ENCODE measurements at places on chromosomes 13 and 19. TPM values are rescaled to one million over a fixed set of nuclear protein-coding genes. Genes with fewer than 3 reads are reported as not detected.

Gene CDX2
- not detected for total RNA-seq

Gene CEACAM8
- total RNA-seq, result not detected

Gene NKG7
- total RNA-seq, result not detected

Gene OXGR1
- total RNA-seq, result 0.40 TPM

Gene IGSF23
- total RNA-seq, result not detected

Gene ZNF266
- 12.7 TPM for total RNA-seq

Gene CALR3
- total RNA-seq, result not detected

- no peak overlapping the region for H3K4me3 ChIP-seq
- no peaks in the 10 kb centered on the region for H3K27me3 ChIP-seq
- peaks cover 6% of the 10 kb centered on the region for H3K4me1 ChIP-seq
These were observed 43.2 kb downstream of the ARHGEF7 start for GRCh38 chr13:111158136-111158805.

DNA sequence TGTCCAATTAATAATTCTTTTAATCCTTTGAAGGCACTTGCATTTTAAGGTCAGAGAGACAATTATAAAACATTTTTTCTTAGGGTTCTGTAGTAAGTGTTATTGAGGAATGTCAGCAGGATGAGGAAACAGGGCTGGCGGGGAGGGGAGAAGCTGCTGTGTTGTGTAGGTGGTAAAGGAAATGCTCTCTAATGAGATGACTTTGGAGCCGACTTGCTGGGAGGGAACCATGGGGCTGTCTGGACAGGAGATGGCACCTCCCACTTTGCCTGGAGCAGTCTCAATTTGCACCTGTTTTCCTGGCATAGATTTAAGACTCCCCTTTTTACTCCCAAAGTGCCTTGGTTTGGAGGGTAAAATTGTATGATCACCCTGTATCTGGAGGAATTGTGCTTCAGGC, 230.4 kb downstream of the ATP8A2 start:
- peaks cover 62% of the 10 kb centered on the region for H3K27me3 ChIP-seq
- no peaks in the 10 kb centered on the region for H3K36me3 ChIP-seq
- no peak for DNase-seq

GRCh38 chr19:13120817-13121216, 2.8 kb downstream of the NACC1 start:
- H3K36me3 ChIP-seq, result peaks cover 38% of the 10 kb centered on the region
- peaks cover 9% of the 10 kb centered on the region for H3K4me1 ChIP-seq
- no peaks in the 10 kb centered on the region for H3K27me3 ChIP-seq
- no peak overlapping the region for H3K27ac ChIP-seq

- DNase-seq, result no peak
- H3K4me3 ChIP-seq, result no peak overlapping the region
These were observed 212.9 kb downstream of the PCDH9 start for GRCh38 chr13:67017276-67017675.

GRCh38 chr13:31775148-31775547, 35.8 kb downstream of the RXFP2 start:
- peaks cover 16% of the 10 kb centered on the region for H3K27me3 ChIP-seq
- no peak for DNase-seq
- no peak overlapping the region for H3K27ac ChIP-seq
- H3K36me3 ChIP-seq, result no peaks in the 10 kb centered on the region
- no peak overlapping the region for H3K4me3 ChIP-seq
- H3K4me1 ChIP-seq, result no peaks in the 10 kb centered on the region

- H3K36me3 ChIP-seq, result peaks cover 58% of the 10 kb centered on the region
- H3K4me3 ChIP-seq, result peak overlapping the region; percentile 51
- H3K27ac ChIP-seq, result peak overlapping the region; percentile 82
- peaks cover 47% of the 10 kb centered on the region for H3K4me1 ChIP-seq
- no peaks in the 10 kb centered on the region for H3K27me3 ChIP-seq
These were observed 10.1 kb downstream of the AP2S1 start for GRCh38 chr19:46840498-46840942.

DNA sequence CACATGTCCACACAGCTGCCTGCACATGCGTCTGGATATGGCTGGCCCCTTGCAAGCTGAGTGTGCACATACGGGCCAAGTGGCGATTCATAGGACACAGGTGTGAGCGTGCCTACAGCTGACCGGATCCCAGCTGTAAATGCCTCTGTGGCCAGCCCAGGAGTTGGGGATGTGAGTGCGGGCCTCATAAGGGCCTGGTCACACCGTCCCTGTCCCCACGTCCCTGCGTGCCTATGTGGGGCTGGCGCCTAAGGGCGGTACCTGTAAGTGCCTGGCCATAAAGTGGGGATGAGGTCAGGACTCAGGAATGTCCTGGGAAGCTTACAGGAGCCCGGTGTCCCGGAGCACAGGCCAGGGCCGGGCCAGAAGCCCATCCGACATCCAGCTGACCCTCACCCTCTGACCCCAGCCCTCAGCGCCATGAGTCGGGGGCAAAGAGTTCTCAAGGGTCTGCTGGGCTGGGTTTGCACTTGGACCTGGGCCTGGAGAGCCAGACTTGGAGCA, 1.3 kb upstream of the ARHGAP45 start:
- DNase-seq, result peak; percentile 32
- no peak overlapping the region for H3K27ac ChIP-seq
- H3K27me3 ChIP-seq, result no peaks in the 10 kb centered on the region

DNA sequence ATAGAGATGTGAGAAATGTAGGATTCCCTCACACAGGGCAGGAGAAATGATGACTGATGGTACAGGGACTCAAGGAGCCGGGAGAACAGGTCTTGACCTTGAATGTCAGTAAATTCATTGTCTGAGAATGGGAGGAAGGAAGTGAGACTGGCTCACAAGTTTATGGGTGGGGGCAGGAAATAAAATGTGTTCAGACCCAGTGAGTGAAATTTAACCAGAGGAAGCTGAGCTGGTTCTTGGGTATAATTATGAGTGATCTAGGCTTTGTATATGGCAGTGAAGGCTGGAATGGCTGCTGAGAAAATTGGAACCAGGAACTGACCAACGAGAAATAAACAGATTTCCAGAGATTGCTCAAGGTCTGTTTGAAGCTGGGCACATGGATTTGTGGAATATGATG, 6.3 kb upstream of the IGSF23 start:
- peaks cover 7% of the 10 kb centered on the region for H3K36me3 ChIP-seq
- H3K4me1 ChIP-seq, result peaks cover 46% of the 10 kb centered on the region
- peak overlapping the region; percentile 65 for H3K27ac ChIP-seq
- no peaks in the 10 kb centered on the region for H3K27me3 ChIP-seq
- no peak for DNase-seq

DNA sequence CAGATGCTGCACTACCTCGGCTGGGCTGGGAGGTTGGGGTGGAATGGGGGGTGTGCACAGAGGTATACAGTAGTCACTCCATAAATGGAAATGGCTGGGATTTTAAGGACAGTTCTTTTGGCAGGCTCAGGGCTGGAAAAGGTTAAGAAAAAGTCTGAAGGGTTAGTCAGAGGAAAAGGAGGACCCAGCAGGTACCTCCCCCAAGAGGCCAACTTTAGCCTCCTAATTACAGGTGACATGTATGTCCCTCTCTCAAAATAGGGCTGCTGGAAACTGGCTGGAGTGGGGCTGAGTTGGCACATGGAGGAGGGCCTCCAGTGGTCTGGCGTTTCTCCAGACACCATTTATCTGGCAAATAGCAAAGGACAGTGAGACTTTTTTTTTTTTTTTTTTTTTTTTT, 994 bp downstream of the CCDC194 start:
- H3K4me1 ChIP-seq, result no peaks in the 10 kb centered on the region
- H3K36me3 ChIP-seq, result no peaks in the 10 kb centered on the region

GRCh38 chr13:39051157-39051556, 12.9 kb downstream of the NHLRC3 start:
- H3K4me3 ChIP-seq, result no peak overlapping the region
- no peaks in the 10 kb centered on the region for H3K36me3 ChIP-seq
- no peak overlapping the region for H3K27ac ChIP-seq
- H3K27me3 ChIP-seq, result no peaks in the 10 kb centered on the region

- no peak overlapping the region for H3K4me3 ChIP-seq
- H3K27me3 ChIP-seq, result peaks cover 14% of the 10 kb centered on the region
- no peak overlapping the region for H3K27ac ChIP-seq
- H3K4me1 ChIP-seq, result no peaks in the 10 kb centered on the region
These were observed 233.7 kb upstream of the SOX21 start for GRCh38 chr13:94946039-94946438.

DNA sequence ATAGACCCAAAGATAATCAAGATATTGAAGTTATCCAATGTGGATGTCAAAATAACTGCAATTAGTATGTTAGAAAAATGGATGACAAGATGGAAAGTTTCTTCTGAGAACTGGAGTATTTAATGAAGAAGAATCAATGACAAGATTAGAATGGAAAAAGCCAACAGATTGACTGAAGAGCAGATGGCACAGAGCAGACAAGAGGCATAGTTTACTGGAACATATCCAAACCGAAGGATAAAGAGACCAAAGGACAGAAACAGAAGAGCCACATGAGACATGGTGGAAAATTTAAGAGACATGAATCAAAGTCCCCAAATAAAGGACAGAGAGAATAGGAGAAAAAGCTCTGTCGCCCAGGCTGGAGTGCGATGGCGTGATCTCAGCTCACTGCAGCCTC, 89.6 kb upstream of the RXFP2 start:
- H3K27ac ChIP-seq, result no peak overlapping the region
- H3K36me3 ChIP-seq, result no peaks in the 10 kb centered on the region
- H3K27me3 ChIP-seq, result no peaks in the 10 kb centered on the region
- no peak overlapping the region for H3K4me3 ChIP-seq

GRCh38 chr13:102845630-102846260, at the start of gene ERCC5:
ERCC5 (plus strand) TSS chr13:102846032; CDS start chr13:102846267, 235 bp downstream.
- H3K4me3 ChIP-seq, result peak within 1 kb of the TSS; percentile 70
- DNase-seq, result peak; percentile 77
- H3K27me3 ChIP-seq, result no peaks in the 10 kb centered on the region
- peak within 1 kb of the TSS; percentile 52 for H3K27ac ChIP-seq

- no peaks in the 10 kb centered on the region for H3K36me3 ChIP-seq
- H3K4me1 ChIP-seq, result no peaks in the 10 kb centered on the region
- H3K27me3 ChIP-seq, result no peaks in the 10 kb centered on the region
- H3K4me3 ChIP-seq, result no peak overlapping the region
These were observed 310.7 kb downstream of the ITGBL1 start for GRCh38 chr13:101763191-101763590.

GRCh38 chr19:42403586-42403985, 13.5 kb upstream of the CNFN start:
- H3K4me1 ChIP-seq, result peaks cover 14% of the 10 kb centered on the region
- no peaks in the 10 kb centered on the region for H3K27me3 ChIP-seq
- H3K27ac ChIP-seq, result no peak overlapping the region
- no peak overlapping the region for H3K4me3 ChIP-seq
- no peak for DNase-seq
- peaks cover 38% of the 10 kb centered on the region for H3K36me3 ChIP-seq

DNA sequence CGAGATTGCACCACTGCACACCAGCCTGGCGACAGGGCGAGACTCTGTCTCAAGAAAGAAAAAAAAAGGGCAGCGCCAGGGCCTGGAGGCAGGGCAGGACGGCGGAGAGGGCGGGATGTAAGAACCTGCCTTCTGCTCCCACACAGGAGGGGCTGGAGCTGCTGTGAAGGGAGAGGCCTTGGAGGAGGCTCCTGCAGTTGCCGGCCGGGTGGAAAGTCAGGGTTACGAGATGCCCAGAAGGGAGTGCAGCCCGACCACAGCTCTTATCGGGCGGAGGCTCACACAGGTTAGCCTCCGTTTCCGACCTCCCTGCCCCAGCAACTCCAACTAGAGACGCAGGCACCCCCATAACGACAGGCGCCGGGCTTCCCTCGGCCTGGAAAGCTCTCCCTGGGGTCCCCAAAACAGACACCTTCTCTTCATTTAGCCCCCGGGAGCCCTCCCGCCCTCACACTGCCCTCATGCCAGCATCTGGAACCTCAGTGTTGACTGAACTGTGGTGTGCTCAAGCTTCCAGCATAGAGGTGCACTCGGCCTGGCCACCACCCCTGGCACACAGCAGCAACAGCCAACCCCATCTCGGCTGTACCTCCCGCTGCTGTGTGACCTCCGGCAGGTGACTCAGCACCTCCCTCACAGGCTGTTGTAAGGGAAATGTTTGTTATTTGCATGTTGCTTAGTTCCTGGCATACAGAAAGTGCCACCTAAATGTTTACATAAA, 1.4 kb downstream of the PLPP2 start:
- peaks cover 21% of the 10 kb centered on the region for H3K4me1 ChIP-seq
- DNase-seq, result peak; percentile 83
- H3K4me3 ChIP-seq, result peak overlapping the region; percentile 74
- peaks cover 65% of the 10 kb centered on the region for H3K36me3 ChIP-seq
- peak overlapping the region; percentile 97 for H3K27ac ChIP-seq
- H3K27me3 ChIP-seq, result no peaks in the 10 kb centered on the region

DNA sequence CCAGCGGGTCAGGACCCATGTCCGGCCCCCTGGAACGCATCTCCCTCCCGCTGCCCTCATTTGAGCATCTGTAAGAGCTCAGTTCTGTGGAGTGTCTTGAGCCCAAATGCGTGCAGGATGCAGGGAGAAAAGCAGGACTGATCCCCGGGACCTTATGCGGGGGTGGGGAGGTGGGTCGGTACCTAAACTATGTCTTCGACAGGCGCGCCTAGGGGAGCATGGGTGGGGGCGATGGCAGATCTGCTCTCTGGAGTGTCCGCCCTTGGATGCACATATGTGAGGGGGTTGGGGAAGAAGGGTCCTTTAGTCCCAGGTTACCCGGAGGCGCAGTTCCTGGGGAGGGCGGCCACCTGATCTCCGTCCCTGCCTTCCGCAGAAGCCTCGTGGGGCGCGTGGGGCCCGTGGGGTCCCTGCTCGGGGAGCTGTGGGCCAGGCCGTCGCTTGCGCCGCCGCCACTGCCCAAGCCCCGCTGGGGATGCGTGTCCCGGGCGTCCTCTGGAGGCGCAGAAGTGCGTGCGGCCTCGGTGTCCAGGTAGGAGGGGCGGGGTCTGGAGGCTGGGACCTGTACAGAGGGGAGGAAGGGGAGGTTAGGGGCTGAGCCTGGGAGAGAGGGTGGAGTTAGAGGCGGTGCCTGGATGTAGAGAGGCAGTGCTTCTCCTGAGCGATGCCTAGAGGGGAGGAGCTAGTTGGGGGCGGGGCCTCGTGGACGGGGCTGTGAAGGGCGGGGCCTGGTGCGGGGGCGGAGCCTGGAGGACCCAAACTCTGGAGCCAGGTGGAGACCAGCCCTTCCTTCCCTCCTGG, 2.9 kb downstream of the CILP2 start:
- peaks cover 12% of the 10 kb centered on the region for H3K27me3 ChIP-seq
- no peak overlapping the region for H3K27ac ChIP-seq
- DNase-seq, result peak; percentile 63

DNA sequence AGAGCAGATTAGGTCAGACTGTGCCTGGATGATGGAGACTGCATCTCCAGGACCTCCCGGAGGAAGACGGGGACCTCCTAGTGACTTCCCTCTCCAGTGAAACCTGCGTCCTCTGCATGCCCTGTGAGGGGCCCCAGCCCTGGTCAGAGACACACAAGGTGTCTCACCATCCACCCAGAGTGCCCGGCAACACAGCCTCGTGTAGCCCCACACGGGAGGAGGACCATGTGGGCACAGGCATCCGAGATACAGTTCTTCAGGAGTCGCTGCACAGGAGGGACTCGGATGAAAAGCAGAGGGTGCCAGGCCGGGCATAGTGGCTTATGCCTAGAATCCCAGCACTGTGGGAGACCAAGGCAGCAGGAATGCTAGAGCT, 64.8 kb downstream of the PEPD start:
- no peak overlapping the region for H3K4me3 ChIP-seq
- H3K36me3 ChIP-seq, result no peaks in the 10 kb centered on the region
- no peaks in the 10 kb centered on the region for H3K27me3 ChIP-seq
- no peaks in the 10 kb centered on the region for H3K4me1 ChIP-seq

GRCh38 chr19:33469171-33470039, 52.2 kb downstream of the PEPD start:
- H3K36me3 ChIP-seq, result no peaks in the 10 kb centered on the region
- H3K4me1 ChIP-seq, result no peaks in the 10 kb centered on the region
- DNase-seq, result no peak
- H3K27ac ChIP-seq, result no peak overlapping the region

Data from Calu3 (cell line).